ENCODE measurements at places on chromosomes 5 and 9.

- no peak for DNase-seq
Measured at GRCh38 chr5:165620394-165620793, 2115.0 kb downstream of the MAT2B start.

DNA sequence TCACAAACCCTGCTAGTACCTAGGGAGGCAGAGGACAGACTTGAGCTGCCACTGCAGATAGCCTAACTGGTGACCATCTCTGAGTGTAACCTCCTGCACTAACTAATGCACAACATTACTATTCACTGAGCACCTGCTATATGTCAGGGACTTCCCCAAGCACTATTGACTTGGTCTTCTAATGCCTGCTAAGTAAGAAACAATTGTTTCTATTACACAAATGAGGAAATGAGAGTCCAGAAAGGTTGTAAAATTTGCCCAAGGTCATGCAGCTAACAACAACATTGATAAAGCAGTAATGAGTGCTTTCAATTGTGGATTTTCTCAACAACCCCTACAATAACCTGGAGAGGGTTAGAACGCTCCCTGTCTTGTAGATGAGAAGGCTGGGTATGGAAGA lies 183.7 kb downstream of the ZNF462 start:
- no peak for DNase-seq

DNA sequence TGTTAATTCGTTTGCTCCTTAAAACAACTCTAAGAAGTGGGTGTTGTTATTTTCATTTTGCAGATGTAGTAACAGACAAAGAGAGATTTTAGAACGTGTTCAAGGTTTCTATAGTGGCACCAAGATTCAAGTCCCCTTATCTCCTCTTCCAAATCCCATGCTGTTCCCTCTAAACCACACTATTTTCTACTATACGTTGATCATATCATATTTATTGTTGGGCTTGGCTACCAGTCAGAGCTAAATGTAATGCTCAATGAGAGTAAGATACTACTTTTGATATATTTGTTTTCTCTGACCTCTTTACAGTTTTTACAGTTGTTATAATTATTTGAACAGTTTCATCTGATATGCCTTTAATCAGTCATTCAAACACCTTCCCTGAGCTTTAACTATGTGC lies 212.9 kb downstream of the EFNA5 start:
- DNase-seq: no peak

DNA sequence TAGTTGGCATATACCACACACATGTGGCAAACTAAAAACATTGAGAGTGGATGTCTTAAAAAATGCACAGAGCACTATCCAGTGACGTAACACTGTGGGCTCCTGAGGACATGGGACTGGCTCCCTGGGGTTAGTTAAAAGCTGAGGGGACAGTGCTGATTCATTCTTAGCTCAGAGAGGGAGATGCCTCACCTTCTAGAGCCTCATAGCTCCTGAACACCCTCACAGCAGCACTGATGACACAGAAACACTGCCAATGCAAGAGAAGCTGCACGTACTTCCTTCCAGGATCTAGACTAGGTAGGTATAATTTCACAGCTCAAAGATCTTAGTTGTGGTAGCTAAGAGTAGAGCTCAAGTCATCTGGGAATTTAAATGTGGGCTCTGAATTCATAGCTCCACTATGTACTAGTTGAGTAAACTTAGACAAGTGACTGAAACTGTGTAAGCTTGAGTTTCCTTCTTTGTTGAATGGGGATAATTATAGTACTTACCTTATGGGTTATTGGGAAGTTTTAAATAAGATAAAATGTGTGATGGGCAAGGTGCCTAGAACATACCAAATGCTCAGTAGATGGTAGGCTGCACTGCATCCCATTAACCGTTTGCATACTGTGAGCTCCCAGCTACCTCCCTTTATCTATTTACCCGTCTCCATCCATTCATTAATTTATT lies 279.9 kb downstream of the ASTN2 start:
- no peak for DNase-seq

GRCh38 chr9:14526504-14526903 lies 166.7 kb downstream of the ZDHHC21 start:
- DNase-seq: no peak

GRCh38 chr5:140883927-140884697 lies 2.2 kb downstream of the PCDHA13 start:
- DNase-seq: no peak

DNA sequence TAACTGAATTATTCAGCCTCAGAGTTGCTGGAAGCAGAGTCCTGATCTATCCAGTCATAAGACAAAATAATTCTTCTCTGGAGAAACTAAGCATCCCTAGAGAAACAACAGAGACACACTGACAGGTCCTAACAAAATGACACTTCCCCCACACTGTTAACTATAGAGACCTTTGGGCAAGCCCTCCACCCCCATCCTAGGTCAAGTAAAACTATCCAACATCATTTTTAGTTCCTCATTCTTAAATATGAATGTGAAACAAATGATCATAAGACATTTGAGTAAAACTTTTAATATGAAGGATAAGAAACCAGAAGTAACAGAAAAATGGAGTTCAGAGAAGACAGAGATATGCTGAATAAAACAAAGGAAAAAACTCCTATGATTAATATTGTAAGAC lies 30.9 kb downstream of the CNTLN start:
- no peak for DNase-seq

DNA sequence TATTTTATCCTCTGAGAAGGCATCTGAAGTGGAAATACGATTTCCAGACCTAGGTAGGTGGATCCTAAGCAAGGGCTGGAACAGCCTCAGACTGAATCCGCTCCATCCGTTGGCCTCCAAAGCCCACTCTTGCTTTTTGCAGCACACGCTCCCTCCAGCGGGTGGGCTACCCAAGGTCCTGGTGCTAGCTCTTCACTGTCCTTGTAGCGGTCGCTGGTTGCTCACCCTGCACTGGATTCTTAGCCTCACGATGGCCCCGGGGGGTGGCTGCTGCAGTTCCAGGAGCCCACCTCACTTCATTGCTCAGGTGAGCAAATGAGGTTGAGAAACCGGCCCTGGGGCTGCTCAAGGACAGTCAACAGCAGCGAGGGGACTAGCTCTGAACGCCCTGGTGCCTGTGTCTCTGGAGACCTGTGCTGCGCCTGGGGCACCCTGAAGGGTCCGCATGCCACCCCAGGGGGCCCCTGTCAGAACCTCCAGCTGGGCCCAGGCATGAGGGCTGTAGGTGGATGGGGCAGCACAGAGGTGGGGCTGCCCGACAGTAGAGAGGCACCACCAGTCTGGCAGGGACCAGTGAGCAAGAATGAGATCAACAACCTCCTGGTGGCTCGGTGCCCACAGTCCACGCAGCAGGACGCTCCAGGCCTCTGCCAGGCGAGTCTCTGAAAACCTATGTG lies 4.3 kb downstream of the MGAT4B start:
- no peak for DNase-seq

- no peak for DNase-seq
Measured at GRCh38 chr9:6680797-6681146, 35.2 kb upstream of the GLDC start.
